Activated naive CD8-positive, alpha-beta T cell treated with anti-CD3 and anti-CD28 coated beads, Interleukin-2, amount 50 U/mL, for 24 hours (primary cell): ENCODE measurements at places on chromosomes 11 and 22.
A peak's percentile ranks its signal among the peaks of the same experiment; 100 is the strongest.

DNA sequence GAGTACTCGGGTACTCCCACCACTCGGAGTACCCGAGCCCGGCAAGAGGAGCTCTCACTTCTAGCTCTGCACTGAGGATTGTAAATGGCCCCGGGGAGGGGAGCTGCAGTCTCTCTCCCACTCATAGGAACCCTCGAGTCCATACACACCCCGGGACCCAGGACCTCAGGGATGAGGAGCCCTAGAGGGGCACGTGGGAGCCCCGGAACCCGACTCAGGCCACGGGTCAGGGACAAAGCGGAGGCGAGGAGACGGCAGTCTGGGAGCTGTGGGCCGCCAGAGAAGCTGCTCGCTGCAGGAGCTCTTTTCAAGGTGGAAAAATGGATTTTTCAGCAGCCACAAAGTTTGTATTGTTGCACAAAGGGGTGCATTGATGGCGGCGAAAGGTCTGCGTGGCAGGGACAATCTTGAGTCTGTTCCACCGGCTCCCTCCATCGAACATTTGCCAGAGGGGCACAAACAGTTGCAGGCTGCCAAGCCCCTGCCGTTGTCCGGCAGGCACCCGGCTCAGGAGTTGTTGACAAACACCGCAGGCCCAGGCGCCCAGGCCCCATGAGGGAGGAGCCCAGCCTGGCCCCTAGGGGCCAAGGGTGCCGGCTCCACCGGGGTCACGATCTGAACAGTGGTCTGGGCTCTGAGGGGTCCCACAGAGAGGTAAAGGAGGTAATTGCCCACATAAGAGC lies 5.7 kb upstream of the FLI1 start:
- no peak for DNase-seq

DNA sequence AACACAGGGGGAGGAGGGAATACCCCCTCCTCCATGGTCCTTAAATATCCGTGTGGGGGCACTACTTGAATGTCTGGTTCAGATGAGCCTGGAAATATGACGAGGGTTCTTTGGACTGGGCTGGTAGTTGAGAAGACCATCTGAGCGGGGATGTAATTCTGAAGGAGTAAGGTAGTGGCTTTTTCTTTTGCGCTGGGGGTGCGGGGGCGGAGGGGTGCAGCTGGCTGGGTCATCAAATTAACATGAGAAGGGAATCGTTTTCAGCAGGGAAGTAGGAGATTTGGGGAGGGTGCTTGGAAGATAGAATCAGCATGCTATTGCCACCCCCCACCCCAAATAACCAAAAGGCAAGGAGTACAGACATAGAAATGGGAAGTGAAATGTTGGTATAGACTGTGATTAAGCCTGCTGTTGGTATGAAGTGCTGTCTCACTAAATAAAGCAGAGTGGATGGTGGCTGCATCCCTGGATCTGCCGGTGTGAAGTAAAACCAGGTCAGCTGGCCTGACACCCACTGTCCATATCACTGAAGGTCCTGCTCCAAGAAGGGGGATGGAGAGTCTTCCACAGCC lies 121.9 kb upstream of the HSD17B12 start:
- no peak for DNase-seq

GRCh38 chr11:89442801-89443200 lies 48.4 kb downstream of the NOX4 start:
- DNase-seq: no peak

- no peak for DNase-seq
Measured at GRCh38 chr22:45722006-45722405, 50.4 kb downstream of the ATXN10 start.

DNA sequence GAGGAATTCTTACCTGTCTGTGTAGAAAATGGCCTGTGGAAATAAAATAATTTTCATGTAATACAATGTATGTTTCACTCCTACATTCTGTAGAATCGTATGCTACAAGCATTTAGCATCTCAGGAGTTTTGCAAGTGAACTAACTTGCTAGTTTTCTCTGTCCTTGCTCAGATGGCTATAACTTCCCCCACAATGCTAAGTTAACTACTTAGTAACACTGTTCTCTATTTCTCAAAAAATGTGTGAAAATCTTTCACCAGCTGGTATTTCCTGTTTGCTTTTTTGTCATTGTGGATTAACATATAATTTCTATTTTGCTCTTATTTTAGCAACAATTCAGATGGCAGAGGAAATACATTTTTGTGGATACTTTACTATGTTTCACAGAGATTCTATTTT lies 4.4 kb downstream of the OR4S2 start:
- DNase-seq: no peak

DNA sequence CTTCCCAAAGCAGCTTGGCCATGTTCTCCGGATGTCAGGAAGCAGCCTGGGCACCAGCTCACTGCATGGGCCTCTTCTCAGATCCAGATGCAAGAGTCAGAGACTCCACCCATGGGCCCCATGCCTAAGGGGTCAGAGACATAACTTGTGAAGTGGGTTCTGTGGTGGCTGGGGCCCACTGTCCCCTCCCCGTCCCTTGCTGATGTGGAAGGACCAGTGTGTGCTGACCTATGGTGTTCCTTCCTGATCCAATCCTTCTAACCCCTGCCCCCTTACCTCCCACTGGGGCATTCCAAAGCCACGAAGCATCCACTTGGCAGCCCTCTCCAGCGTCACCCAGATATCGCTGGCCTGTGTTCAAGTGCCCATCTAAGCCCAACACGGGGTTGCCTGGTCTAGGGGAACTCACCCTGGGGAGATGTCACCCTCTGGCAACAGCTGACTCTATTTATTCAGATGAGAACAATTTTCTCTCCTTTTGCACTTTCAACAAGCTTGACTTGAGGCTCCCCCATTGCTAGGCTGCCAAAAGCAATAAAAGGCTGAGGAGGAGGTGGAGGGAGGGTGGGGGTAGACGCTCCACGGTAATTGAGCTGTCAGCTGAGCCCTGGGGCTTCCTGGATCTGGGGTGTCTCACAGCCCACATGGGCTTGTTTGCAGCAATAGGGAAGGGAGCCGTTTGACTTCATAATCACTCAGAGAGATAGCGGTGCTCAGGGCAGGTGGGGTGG lies 158.5 kb downstream of the ADAMTS15 start:
- no peak for DNase-seq

DNA sequence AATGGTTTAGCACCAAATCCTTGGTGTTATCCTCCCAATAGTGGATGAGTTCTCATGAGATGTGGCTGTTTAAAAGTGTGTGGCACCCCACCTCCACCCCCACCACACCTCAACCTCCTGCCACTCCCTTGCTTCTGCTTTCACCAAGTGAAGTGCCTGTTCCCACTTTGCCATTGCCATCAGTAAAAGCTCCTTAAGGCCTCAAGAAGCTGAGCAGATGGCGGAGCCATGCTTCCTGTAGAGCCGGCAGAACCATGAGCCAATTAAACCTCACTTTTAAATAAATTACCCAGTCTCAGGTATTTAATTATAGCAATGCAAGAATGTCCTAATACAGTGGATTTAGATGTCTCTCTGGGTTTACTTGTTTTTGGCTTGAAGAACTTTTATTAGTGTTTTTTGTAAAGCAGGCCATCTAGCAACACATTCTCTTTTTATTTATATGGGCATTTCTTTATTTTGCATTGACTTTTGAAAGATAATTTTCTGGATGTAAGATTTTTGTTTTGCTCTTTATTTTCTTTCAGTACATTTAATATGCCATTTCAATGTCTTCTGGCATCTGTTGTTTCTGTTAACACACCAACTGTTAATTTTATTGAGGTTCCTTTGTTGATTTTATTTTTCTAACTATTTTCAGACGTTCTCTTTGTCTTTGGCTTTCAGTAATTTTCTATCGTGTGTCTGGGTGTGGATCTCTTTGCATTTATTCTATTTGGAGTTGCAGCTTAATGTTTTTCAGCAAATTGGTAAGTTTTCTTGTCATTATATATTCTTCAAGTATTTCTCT lies 724.5 kb upstream of the CNTN5 start:
- DNase-seq: no peak

GRCh38 chr11:104451197-104451893 lies 287.4 kb upstream of the PDGFD start:
- no peak for DNase-seq

DNA sequence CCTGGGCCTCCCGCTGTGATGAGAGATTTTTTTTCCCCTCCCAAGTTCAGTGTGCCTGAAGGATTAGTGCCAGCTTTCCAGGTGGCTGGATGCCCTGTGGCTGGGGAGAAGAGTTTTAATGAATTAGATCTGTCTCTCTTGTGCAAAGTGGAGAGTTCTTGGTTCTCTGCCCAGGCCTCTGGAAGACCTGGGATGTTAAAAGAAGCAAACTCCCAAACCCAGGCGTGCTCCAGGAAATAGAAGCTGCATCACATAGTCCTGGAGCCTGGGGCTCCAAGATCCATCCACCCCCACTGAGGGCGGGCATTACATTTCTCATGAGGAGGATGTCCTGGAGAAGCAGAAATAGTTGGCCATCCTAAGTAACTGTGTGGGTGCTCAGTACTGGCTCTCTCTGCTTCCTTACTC lies 30.6 kb downstream of the SDHAF2 start:
- no peak for DNase-seq

- DNase-seq: no peak
Measured at GRCh38 chr11:2574043-2574552, 125.7 kb downstream of the KCNQ1OT1 start.

- no peak for DNase-seq
Measured at GRCh38 chr22:42190274-42190673, 59.7 kb upstream of the CYP2D6 start.

DNA sequence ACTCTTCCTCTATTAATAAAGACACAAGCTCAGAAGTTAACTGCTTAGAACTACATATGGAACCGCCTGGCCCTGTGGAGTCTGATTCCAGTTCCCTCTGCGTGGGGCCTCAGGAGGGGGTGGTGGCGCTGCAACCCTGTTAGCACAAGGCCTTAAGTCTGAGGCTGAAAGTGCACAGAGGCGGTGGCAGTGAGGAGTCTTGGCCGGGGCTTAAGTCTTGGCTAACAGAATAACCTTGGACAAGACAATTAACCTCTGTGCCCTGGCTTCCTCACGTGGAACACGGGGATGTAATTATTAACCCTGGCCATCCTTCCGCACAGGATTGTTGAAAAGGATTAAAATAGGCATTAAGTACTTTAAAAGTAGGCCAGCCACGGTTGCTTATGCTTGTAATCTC lies 191.5 kb downstream of the CEP164 start:
- no peak for DNase-seq

DNA sequence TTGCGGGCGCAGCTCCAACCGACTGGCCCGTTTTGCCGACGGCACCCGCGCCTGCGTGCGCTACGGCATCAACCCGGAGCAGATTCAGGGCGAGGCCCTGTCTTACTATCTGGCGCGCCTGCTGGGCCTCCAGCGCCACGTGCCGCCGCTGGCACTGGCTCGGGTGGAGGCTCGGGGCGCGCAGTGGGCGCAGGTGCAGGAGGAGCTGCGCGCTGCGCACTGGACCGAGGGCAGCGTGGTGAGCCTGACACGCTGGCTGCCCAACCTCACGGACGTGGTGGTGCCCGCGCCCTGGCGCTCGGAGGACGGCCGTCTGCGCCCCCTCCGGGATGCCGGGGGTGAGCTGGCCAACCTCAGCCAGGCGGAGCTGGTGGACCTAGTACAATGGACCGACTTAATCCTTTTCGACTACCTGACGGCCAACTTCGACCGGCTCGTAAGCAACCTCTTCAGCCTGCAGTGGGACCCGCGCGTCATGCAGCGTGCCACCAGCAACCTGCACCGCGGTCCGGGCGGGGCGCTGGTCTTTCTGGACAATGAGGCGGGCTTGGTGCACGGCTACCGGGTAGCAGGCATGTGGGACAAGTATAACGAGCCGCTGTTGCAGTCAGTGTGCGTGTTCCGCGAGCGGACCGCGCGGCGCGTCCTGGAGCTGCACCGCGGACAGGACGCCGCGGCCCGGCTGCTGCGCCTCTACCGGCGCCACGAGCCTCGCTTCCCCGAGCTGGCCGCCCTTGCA lies 1.0 kb downstream of the FJX1 start:
- DNase-seq: peak; percentile 33

DNA sequence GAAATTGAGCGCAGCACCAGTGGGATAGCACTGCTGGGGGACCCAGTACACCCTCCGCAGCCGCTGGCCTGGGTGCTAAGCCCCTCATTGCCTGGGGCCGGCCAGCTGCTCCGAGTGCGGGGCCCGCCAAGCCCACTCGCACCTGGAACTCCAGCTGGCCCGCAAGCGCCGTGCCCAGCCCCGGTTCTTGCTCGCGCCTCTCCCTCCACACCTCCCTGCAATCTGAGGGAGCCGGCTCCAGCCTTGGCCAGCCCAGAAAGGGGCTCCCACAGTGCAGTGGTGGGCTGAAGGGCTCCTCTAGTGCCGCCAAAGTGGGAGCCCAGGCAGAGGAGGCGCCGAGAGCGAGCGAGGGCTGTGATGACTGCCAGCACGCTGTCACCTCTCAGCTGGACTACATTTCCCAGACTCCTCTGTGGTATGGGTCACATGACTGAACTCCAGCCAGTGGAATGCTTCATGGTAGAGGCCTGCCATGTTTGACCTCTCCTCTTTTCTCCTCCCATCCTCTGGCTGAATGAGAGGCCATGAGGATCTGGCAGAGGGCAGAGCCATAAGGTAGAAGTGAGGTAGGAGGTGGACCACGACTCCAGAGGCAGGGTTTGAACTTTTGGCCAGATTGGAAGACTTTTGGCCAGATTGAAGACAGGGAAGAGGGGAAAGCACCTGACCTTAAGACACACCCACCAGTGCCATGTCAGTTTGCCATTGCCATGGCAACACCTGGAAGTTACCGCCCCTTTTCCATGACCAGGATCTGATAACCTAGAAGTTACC lies 6.2 kb downstream of the MRGPRD start:
- no peak for DNase-seq

DNA sequence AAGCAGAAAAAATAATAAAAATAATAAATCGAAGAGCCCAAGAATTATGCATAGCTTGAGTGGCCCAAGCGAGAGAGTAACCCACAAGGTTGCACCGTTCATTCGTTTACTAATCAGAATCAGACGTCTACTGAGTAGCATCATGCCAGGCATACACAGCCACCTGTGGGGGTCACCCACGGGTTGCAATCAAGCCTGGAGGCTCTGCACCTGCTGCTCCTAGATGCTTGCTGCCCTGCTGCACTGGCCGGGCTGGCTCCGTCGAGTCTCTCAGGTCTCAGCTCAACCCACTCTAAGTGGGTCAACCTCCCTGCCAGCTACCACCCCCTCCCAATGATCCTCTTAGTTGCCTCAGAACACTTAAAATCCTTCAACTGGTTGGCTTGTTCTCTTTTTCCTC lies 2.0 kb upstream of the TESMIN start:
- DNase-seq: no peak

- no peak for DNase-seq
Measured at GRCh38 chr11:13030857-13031256, 21.7 kb downstream of the RASSF10 start.

DNA sequence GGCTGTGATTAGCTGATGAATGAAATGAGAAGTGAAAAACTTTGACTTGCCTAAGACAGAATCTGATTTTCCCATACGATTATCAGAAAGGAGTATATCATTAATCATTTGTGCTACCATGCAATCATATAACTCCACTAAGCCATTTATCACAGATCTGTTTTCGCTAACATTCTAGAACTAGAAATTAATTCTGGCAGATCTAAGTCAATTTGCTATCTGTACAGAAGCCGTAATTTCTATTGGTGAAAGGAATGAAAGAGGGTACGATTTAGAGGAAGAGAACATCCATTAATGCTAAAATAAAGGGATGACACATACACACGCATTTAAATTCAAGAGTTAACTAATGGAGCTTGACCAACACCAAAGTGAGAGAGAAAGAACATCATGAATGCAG lies 201.6 kb downstream of the SBF2 start:
- DNase-seq: no peak

- peak; percentile 32 for DNase-seq
Measured at GRCh38 chr11:126061707-126062678, 673 bp downstream of the CDON start.
